Natural killer cell treated with Interleukin-12 subunit alpha and Interleukin-12 subunit beta and Interleukin-15 and Interleukin-18, amount 100 ng/mL, for 72 hours (primary cell): ENCODE measurements at places on chromosomes 13 and 19.

- no peaks in the 10 kb centered on the region for H3K36me3 ChIP-seq
- H3K27me3 ChIP-seq: no peaks in the 10 kb centered on the region
- no peaks in the 10 kb centered on the region for H3K4me1 ChIP-seq
These were observed 52.1 kb downstream of the LHFPL6 start for GRCh38 chr13:39550931-39551330.

- H3K4me3 ChIP-seq: no peak overlapping the region
- no peak for DNase-seq
- no peak overlapping the region for H3K27ac ChIP-seq
These were observed 619.2 kb upstream of the SGCG start for GRCh38 chr13:22561581-22561980.

- H3K27me3 ChIP-seq: no peaks in the 10 kb centered on the region
- H3K4me3 ChIP-seq: no peak overlapping the region
- no peaks in the 10 kb centered on the region for H3K36me3 ChIP-seq
- no peak overlapping the region for H3K27ac ChIP-seq
- peaks cover 7% of the 10 kb centered on the region for H3K4me1 ChIP-seq
These were observed 7.9 kb downstream of the TICAM1 start for GRCh38 chr19:4823577-4823976.

DNA sequence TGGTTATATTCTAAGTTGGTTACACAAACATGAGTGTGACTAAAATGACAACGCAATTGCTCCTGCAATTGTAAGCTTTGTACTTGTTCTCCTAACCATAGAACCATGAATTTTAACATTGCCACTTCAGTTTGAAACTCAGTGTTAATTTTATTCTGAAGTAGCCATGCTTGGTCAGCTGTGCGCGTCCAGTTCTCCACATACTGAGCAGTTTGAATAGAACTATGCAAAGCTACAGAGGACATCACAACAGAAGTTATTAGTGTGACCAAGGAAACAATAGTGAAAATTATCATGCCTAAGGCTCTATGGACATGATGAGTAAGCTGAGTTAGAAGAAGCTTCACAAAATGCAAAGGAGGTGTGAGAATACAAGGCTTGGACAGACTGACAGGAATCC lies 19.6 kb upstream of the ZNF100 start:
- H3K4me1 ChIP-seq: no peaks in the 10 kb centered on the region
- DNase-seq: no peak
- H3K4me3 ChIP-seq: no peak overlapping the region
- H3K27ac ChIP-seq: no peak overlapping the region
- H3K27me3 ChIP-seq: no peaks in the 10 kb centered on the region

DNA sequence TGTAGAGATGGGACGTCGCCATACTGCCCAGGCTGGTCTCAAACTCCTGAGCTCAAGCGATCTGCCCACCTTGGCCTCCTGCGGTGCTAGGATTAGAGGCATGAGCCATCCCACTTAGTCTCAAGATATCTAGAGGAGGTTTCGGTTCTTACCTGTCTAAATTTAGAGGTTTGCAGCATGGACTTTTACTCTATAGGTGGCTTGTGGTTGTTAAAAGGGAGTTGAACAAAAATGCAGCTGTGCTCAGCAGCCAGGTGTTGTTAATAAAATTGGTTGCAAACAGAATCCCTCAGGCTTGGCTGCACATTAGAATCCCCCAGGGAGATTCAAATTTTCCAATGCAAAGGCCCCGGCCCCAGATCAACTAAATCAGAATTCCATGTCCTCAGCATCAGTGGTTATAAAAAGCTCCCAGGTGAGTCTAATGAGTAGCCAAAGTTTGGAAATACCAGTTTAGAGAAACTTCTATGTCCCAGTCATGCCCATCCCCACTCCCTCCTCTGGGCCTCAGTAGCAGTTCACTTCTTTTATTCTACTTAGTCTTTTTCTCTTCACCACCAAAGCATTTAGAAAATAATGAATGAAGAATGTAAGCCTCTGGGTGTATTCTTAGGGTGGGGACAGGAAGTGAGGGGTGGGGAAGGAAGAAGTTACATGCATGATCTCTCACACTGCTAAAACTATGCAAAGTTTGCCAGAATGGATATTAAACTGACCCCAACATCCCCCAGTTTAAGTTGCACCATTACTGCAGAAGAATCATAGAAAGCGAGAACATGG lies 471.0 kb downstream of the COG6 start:
- no peaks in the 10 kb centered on the region for H3K36me3 ChIP-seq
- no peak overlapping the region for H3K4me3 ChIP-seq
- no peak for DNase-seq
- H3K27me3 ChIP-seq: no peaks in the 10 kb centered on the region
- peaks cover 4% of the 10 kb centered on the region for H3K4me1 ChIP-seq

GRCh38 chr13:110419946-110420345 lies 112.9 kb downstream of the COL4A2 start:
- peaks cover 71% of the 10 kb centered on the region for H3K27me3 ChIP-seq
- no peaks in the 10 kb centered on the region for H3K36me3 ChIP-seq
- H3K4me3 ChIP-seq: no peak overlapping the region
- DNase-seq: no peak
- H3K27ac ChIP-seq: no peak overlapping the region
